ENCODE measurements at places on chromosomes 16 and 17.

DNA sequence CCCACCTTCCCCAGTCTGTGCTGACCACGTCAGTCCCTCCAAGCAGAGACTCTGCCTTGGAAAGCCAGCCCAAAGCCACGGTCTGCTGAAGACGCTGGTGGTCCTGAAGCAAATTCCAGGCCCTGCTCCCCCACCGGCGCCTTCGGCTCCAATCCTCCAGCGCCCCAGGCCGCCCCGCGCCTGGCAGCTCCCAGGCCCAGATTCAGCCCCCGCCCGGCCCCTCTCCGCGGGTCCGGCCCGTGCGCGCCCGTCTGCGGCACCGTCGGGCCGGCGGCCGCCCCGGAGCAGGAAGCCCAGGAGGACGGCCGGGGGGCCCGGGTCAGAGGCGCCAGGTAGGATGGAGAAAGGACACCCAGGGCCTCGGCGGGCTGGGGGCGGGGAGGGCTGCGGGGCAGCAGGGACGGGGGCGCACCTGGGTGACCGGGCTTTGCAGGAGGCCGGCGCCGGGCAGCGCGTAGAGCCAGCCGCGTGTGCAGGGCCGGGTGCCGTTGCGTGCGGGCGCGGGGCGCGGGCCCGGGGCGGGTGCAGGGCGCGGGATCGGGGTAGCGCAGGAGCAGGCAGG lies 594 bp upstream of the SLC22A31 start:
- no peak for DNase-seq

DNA sequence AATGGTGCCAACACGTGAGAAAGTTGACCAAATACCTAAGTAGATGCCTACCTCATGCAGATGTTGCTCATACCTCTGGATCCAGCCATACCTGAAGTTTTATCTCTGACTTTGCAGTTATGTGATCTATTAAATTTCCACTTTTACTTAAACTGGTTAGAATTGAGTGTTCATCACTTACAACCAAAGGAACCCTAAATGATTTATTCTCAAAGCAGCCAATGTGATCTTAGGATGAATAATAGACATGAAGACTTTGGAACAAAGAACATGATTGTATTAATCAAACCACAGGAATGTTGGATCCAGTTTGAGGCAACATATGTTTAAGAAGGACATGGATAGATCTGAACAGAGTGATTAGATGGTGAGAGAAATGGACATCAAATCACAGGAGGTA lies 68.7 kb downstream of the IRX6 start:
- no peak for DNase-seq

DNA sequence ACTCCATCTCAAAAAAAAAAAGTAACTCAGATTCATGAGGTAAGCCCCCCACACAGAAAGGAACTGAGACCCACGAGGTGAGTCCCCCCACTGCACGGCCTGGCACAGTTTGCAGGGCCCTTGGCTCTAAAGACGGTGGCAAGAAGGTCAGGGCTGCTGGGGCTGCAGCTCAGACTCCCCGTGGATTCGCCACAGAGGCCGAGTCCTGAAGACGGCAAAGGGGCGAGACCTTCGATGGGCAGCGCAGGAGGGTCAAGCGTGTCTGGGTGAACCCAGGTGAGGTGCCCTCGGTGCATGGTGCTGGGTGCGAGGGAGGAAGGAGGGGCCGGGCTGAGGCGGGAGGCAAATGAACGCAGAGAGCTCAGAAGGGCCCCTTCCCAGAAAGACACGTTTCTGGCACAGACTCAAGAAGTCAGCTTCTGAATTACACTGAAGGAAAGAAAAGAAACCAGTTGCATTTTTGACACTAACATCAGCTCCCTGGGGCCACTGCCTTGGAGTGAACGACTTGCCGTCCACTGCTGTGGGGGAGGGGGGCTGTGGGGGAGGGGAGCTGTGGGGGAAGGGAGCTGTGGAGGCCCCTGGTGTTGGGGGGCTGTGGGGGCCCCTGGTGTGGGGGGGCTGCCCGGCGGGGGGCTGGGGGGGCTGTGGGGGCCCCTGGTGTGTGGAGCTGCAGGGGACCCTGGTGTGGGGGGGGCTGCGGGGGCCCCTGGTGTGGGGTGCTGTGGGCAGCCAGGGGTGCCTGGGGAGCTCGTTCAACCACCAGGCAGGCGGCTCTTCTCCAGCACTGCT lies 69.8 kb upstream of the METRNL start:
- no peak for DNase-seq

GRCh38 chr17:44071198-44071520 lies 624 bp downstream of the G6PC3 start:
- no peak for DNase-seq

DNA sequence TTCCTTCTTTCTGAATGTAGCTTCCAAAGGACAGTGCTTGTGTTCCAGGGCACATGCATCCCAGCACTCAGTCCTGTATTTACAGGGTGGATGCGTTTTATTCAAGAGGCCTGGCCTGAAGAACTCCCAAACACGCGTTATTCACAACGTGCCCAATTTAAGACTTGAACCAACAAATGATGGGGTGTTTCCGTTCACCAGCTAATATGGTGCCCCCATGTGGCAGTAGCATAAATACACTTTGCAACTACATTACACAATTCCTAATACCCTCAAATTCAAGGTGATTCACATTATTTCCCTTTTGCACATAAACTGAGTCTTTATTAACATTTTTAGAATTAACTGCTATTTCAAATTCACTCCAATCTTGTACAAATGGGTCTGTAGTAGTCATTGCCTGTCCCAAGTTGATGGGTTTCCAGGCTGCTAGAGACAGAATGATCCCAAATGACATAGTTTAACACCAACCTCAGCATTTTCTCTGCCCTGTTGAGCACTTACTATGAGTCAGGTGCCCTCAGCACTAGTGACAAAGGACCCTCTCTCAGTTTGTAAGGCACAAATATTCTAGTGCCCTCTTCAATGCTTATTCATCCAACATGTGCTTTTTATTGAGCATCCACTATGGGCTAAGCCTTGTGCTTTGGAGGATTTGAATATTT lies 26.9 kb downstream of the HSD17B2 start:
- DNase-seq: no peak

DNA sequence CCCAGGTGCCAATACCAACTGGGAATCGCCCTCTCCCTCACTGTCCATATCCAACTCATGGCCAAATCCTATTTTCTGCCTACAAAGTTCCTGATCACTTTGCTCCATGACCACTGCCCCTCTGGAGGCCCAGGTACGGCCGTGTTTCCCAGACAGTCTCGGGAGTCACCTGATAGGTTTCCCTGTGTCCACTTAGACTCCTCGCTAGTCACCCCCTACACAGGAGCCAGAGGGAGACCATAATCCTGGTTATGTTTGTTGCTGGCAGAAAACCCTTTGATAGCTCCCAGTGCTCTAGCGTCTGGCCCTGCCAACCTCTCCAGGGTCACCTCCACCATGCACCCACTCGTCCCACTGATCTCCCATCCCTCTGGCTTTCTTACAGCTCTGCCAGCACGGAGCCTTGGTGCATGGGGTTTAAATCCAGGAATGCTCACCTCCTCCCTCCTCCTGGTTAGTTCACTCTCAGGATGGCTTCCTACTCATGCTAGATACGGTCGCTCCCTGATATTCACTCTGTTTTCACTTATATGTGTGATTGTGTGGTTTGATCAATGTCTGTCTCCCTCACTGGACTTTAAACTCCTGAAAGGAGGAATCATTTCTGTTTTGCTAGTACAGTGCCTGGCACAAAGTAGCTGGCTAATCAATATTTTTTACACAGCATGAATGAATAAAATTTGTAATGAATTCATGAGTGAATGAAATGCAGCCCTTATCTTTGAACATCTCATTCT lies 7.5 kb upstream of the CALB2 start:
- no peak for DNase-seq
